Suprapubic skin (tissue), 4 donors: ENCODE measurements at places on chromosomes 16 and 17.

GRCh38 chr17:2004435-2004952, 20.6 kb downstream of the RTN4RL1 start:
- peak overlapping the region; percentile 8 for H3K27ac ChIP-seq
- DNase-seq = no peak
- no peak overlapping the region for H3K4me3 ChIP-seq
- H3K4me1 ChIP-seq = peaks cover 23% of the 10 kb centered on the region
- H3K36me3 ChIP-seq = no peaks in the 10 kb centered on the region
- H3K27me3 ChIP-seq = no peaks in the 10 kb centered on the region

DNA sequence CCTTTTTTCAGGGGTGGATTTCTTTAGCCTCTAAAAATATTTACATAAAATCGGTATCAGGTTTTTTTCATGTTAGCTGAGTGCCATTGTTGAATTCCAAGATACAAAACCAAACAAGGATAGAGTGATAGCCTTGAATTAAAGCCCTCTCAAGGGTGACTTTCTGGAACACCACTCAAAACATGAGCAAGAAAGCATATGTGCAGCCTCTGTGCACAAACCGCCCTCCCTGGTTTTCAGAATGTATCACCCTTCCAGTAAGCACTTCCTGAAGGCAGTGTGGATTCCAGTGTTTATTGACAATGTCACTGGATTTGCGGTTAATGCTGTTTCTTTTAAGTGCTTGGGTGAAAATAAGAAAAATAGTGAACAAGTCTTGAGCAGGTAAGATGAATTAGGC, 597.7 kb downstream of the TMEM114 start:
- no peaks in the 10 kb centered on the region for H3K36me3 ChIP-seq
- H3K4me1 ChIP-seq = no peaks in the 10 kb centered on the region
- H3K27me3 ChIP-seq = no peaks in the 10 kb centered on the region
- H3K4me3 ChIP-seq = no peak overlapping the region

DNA sequence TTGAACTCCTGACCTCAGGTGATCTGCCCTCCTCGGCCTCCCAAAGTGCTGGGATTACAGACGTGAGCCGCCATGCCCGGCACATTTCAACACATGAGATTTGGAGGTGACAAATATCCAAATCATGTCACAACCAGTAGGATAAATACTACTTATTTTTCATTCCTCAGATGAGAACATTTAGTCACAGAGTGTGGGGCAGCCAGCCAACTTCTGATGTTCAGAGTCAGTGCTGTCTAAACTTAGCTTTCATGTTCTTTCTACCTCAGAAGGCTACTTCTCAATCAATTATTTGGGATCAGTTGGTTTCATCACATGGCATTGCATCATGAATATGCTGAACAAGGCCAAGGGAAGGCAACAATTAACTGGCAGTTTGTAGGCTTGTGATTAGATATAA, 134.5 kb downstream of the CDH13 start:
- peak; percentile 94 for DNase-seq
- no peaks in the 10 kb centered on the region for H3K27me3 ChIP-seq
- no peak overlapping the region for H3K27ac ChIP-seq
- H3K36me3 ChIP-seq = no peaks in the 10 kb centered on the region
- peaks cover 17% of the 10 kb centered on the region for H3K4me1 ChIP-seq

GRCh38 chr17:6710317-6710716, 2.9 kb downstream of the SLC13A5 start:
- H3K27ac ChIP-seq = no peak overlapping the region
- no peaks in the 10 kb centered on the region for H3K36me3 ChIP-seq
- peaks cover 61% of the 10 kb centered on the region for H3K27me3 ChIP-seq
- peaks cover 28% of the 10 kb centered on the region for H3K4me1 ChIP-seq

DNA sequence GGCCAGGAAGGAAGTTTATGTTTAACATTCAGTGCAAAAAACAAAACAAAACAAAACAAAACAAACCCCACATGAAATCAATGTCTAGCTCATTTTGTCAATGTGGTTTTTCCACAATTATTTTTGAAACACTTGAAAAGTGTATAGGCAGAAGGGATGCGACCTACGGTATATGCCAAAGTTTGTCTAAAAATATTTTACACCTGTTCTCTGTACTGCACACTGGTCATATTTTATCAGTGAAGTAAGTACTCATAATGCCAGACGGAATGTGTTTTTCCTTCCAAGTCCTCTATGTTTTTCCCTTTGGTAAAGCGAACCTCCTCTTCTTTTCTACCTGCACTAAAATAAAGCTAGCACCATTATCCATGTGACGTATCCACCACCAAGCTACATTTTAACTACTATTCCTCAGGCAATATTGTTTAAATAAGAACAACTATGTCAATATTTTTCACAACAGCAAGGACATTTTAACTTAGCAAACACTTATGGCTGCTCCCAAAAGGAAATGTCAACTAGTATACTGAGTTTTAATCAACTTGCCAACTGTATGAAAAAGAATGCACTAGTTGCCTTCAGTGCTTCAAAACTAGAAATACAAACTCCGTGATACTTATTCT, 10.3 kb downstream of the TOB1 start:
- no peaks in the 10 kb centered on the region for H3K27me3 ChIP-seq
- H3K36me3 ChIP-seq = no peaks in the 10 kb centered on the region
- DNase-seq = no peak
- H3K27ac ChIP-seq = no peak overlapping the region
- peaks cover 18% of the 10 kb centered on the region for H3K4me1 ChIP-seq
- no peak overlapping the region for H3K4me3 ChIP-seq

DNA sequence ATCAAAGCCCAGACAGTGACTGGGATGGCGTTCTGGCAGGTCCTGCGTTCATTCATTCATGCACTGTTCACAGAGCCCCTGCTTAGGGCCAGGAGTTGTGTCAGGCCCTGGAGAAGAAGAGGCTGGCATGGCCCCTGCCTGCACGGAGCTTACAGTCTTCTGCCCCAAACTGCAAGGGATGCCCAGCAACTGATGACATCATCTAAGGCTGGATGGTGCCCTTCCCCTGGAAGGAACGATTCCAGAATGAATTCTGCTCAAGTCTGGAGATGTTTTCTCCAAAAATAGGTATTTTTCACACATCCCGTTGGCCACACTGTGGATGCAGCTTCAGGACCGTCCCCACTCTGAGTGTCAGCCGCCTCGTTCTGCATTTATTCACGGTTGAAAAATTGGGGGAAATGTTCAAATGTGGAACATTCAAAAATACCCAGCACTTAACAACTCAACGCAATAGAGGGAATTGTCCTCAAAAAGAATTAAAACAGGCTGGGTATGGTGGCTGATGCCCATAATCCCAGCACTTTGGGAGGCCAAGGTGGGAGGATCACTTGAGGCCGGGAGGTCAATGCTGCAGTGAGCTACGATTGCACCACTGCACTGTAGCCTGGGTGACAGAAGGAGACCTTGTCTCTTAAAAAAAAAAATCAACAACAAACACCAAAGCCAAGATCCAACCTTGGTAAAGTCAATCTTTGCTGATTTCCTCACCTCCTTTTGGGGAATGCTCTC, 23.8 kb upstream of the CACNG5 start:
- no peaks in the 10 kb centered on the region for H3K36me3 ChIP-seq
- H3K4me3 ChIP-seq = no peak overlapping the region
- DNase-seq = no peak
- no peaks in the 10 kb centered on the region for H3K4me1 ChIP-seq
- H3K27ac ChIP-seq = no peak overlapping the region
- H3K27me3 ChIP-seq = peaks cover 6% of the 10 kb centered on the region

GRCh38 chr17:71188811-71189492, 931.9 kb upstream of the SOX9 start:
- no peaks in the 10 kb centered on the region for H3K36me3 ChIP-seq
- H3K27me3 ChIP-seq = no peaks in the 10 kb centered on the region
- H3K27ac ChIP-seq = no peak overlapping the region
- H3K4me1 ChIP-seq = no peaks in the 10 kb centered on the region

DNA sequence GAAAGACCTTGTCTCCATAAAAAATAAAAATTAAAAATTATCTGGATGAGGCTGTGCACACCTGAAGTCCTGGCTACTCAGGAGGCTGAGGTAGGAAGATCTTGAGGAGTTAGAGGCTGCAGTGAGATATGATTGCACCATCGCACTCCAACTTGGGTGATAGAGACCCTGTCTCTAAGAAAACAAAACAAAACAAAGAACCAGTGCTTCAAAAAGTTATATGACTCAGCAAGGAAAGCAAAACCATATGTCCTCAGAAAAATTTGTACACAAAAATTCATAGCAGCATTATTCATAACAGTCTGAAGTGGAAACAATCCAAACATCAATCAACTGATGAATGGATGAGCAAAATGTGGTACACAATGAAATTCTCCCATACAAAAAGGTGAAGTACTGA, 48.9 kb downstream of the SLFN5 start:
- H3K27me3 ChIP-seq = no peaks in the 10 kb centered on the region
- no peaks in the 10 kb centered on the region for H3K4me1 ChIP-seq
- H3K27ac ChIP-seq = no peak overlapping the region
- H3K4me3 ChIP-seq = no peak overlapping the region

DNA sequence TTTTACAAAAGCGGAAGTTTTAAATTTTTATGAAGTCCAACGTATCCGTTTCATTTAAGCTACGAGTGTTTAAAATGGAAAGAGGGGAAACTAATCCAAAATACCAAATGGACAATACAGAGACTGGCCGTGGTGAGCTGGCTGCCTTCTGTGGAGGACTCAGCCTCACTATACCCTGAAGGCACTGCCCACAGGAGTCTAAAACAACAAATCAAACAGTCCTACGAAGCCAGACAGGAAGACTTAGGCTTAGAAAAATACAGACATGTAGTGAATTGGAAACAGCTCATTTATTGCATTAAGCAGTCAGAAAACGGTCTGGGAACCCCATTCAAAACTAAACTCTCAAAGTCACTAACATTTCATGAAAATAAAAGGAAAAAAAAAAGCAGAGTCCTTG, 75.1 kb downstream of the CYTH1 start:
- H3K36me3 ChIP-seq = peaks cover 28% of the 10 kb centered on the region
- DNase-seq = no peak
- no peak overlapping the region for H3K27ac ChIP-seq
- H3K4me3 ChIP-seq = no peak overlapping the region
- no peaks in the 10 kb centered on the region for H3K27me3 ChIP-seq

DNA sequence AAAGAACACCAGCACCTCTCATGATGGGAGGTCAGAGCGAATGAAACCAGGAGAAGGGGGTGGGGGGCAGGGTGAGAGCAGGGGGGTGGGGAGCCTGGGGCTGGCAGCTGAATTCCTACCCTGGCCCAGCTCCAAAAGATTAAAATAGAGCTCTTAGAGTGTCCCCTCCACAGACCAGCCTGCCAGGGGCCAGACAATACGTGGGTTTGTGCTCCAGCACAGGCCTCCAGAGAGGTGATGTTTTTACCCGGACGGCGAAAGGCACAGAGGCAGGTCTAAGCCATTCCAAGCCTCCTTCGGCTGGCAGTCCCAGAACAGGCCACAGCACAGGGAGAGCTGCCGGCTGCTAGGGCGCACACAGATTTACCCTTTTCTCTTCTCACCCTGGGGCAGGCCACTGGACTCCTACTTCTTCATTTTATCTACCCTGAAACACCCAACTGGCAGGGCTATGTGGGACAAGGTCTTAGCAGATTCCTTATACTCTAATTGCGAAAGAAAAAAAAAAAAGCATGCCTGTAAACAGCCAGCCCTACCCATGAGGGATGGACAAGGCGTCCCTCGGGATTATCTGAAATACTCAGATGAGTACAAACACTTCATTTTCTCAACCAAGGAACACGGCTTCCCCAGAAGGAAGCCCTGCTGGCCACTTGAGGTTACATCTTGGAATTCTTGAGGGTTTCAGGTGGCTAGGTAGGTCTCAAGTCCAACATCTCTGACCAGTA, 71.9 kb upstream of the NOG start:
- no peak for DNase-seq
- peaks cover 2% of the 10 kb centered on the region for H3K27me3 ChIP-seq
- H3K4me1 ChIP-seq = no peaks in the 10 kb centered on the region
- H3K4me3 ChIP-seq = no peak overlapping the region

DNA sequence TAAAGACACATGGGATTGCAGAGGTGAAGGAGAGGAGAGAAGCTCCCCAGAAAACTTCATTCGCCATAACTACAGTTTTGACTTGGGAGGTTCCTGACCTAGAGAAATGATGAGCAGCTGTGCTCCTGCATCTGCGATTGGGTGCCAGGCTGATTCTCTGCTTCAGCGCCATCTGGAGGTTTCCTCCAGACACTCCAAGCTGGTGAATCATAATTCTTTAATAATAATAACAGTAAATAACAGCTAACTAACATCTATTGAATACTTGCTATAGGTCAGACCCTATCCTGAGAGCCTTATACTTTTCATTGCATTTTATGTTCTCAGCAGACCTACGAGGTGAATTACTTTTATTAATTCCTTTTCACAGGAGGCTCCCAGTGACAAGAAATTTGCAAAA, 575.8 kb downstream of the TOX3 start:
- no peaks in the 10 kb centered on the region for H3K4me1 ChIP-seq
- no peak overlapping the region for H3K27ac ChIP-seq
- no peaks in the 10 kb centered on the region for H3K27me3 ChIP-seq
- no peak overlapping the region for H3K4me3 ChIP-seq
- no peaks in the 10 kb centered on the region for H3K36me3 ChIP-seq

- H3K27ac ChIP-seq = peak overlapping the region; percentile 61
- H3K36me3 ChIP-seq = no peaks in the 10 kb centered on the region
- no peaks in the 10 kb centered on the region for H3K27me3 ChIP-seq
- H3K4me1 ChIP-seq = peaks cover 74% of the 10 kb centered on the region
- no peak for DNase-seq
- no peak overlapping the region for H3K4me3 ChIP-seq
Observed at GRCh38 chr17:45127548-45128300, 4.6 kb downstream of the PLCD3 start.

DNA sequence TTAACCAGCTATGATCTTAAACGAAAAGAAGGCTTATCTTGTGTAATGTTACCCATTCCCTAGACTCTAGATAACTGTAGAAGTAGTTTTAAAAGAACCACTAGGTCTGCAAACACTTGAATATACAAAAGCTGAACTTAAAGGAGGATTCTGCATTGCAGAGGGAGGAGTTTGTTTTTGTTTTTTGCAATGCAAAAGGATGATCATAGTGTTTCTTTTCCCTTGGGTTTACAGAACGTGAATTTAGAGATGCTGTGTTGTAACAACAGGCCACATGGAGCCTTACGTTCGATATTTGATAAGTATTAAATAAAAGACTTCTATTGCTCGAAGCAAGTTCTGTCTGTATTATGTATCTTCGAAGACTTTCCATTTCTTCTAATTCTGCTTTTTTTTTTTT, 77.6 kb downstream of the CHD9 start:
- no peaks in the 10 kb centered on the region for H3K36me3 ChIP-seq
- H3K27ac ChIP-seq = peak overlapping the region; percentile 98
- H3K4me3 ChIP-seq = peak overlapping the region; percentile 91
- no peaks in the 10 kb centered on the region for H3K27me3 ChIP-seq
